ENCODE measurements at places on chromosomes 16 and 17.

DNA sequence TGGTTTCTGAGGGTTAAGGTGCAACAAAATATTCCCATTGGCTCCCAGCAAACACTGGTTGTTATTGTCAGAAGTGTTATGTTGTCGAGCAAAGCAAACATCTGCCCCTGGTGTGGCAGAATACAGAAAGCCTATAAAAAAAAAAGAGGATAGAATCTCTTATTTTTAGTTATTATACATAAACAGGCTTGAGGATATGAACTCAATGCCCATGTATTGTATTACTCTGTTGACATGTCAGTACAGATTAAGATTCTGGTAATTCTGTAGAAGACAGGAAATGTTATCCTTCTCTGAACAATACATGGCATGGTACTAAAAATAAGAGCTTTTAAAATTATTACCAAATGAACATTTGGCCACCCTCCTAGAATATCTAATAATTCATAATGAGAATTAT lies 73.7 kb downstream of the CA4 start:
- no peak for DNase-seq

DNA sequence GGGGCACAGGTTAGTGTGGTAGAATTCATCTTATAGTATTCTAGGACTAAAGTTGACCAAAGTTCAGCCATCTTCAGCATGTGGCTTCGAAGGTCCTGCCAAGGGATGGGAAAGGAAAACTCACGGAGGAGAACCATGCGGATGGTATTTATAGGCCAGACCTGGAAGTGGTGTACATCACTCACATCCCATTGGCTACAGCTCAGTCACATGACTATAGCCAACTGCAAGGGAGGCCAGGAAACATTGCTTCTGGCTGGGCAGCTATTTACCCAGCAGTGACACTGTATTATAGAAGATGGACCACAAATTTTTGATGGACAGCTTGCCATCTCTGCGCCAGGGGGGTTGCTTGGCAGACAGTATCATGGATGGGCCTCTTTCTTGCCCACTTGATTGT lies 35.7 kb upstream of the COQ7 start:
- DNase-seq = no peak

DNA sequence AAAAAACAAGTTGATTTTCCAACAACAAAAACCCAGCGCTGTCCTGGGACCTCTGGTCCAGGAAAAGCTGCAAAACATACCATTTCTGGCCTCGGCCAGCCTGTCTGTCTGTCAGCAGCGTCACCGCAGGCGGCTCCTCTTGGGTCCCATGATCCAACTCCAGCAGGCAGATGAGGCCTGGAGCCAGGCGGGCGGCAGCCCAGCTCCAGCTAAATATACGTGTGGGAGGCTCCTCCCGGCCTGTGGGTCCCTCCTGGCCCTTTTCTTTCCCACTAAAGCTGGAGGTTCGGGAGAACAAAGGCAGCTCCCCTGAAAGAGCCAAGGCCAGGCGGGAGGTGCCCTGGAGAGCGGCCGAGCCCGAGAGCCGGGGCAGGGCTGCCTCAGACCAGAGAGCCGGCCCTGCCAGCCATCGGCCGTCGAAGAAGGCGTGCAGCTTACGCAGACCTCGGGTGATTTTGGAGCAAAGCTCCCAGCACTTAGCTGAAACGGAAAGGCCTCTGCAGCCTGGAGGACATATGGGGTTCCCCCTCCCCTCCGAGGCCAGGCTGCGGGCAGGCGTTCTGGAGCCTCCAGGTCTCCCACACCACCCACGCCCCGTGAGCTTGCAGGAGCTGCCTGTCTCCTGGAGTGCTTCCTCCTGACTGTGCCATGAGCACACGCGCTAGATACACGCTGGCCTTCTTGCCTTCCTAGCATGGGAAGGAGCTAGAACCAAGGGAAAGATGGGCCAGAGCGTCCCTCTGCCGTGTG lies 19.9 kb upstream of the JPH3 start:
- DNase-seq = no peak

GRCh38 chr16:23519282-23519681 lies 9.0 kb upstream of the GGA2 start:
- DNase-seq = no peak

- DNase-seq = no peak
Observed at GRCh38 chr16:89326721-89327120, 109.2 kb downstream of the ZNF778 start.

- no peak for DNase-seq
Observed at GRCh38 chr16:16027728-16028310, 78.4 kb downstream of the ABCC1 start.

DNA sequence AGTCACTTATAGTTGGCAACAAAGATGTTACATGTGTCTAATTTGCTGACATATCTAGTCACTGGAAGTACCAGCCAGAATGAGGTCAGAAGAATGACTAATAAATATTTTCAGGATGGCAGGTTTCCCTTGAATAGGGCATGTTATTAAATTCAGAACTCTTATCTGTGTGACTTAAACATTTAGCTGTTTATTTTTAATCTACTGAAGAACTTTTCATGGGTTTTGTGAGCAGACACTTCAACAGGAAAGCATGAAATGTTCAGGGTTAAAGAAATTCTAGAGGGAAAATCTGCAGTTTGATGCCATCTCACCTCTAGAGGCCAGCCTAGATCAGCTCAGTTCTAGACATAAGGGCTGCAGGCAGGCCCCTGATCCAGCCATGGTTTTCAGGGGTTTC lies 13.2 kb downstream of the JPT2 start:
- DNase-seq = no peak

GRCh38 chr17:77696721-77697460 lies 261.6 kb upstream of the TNRC6C start:
- no peak for DNase-seq

Measured in activated CD4-positive, CD25-positive, alpha-beta regulatory T cell treated with anti-CD3 and anti-CD28 coated beads, Interleukin-2, amount 50 U/mL, for 16 hours (primary cell).